ENCODE measurements at places on chromosomes 3 and 15.

DNA sequence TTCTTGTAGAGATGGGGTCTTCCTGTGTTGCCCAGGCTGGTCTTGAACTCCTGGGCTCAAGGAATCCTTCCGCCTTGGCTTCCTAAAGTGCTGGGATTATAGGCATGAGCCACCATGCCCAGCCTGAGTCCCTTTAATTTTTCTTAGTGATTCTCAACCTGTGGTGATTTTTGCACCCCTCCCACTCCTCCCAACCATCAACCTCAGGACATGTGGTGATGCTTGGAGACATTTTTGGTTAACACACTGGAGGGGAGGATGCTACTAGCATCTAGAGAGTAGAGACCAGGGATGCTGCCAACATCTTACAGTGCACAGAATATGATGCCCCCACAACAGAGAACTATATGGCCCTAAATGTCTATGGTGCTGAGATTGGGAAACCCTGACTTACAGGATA is 83.0 kb upstream of the LMOD3 start:
- ATAC-seq, result no peak

DNA sequence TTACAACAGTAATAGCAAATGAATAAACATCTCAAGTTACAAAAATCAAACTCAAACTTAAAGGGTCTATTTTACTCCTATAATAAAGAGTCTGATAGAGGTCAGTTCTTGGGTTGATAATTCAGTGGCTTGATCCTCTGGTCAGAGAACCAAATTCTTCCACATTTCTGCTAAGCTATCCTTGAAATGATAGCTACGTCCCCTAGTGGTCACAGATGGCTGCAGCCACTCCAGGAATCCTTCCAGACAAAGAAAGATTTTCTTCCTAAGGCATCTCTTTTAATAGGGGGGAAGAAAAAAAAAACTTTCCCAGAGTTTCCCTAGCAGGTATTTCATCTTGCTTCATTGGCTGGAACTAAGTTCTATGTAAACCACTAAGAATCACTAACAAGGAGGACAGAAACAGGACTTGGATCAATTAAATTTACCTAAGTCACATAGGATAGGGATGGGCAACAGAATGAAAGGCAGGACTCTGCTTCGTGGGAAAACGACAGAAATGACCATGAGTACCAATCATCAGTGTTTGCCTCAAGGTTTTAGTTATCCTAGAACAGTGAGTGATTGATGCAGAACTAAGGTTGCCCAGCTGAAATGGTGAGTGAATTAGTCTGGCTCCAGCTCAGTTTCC is 160.7 kb downstream of the STAC start:
- ATAC-seq, result peak; percentile 80

GRCh38 chr15:80217327-80217900 is 34.6 kb downstream of the CTXND1 start:
- ATAC-seq, result no peak

- ATAC-seq, result no peak
Measured at GRCh38 chr3:194773771-194774455, 88.2 kb downstream of the FAM43A start.

GRCh38 chr3:142235690-142236089 is 10.3 kb upstream of the GK5 start:
- no peak for ATAC-seq

GRCh38 chr3:107978131-107979055 is 112.4 kb downstream of the CD47 start:
- no peak for ATAC-seq

GRCh38 chr3:102348904-102349303 is 85.9 kb upstream of the ZPLD1 start:
- ATAC-seq, result no peak

DNA sequence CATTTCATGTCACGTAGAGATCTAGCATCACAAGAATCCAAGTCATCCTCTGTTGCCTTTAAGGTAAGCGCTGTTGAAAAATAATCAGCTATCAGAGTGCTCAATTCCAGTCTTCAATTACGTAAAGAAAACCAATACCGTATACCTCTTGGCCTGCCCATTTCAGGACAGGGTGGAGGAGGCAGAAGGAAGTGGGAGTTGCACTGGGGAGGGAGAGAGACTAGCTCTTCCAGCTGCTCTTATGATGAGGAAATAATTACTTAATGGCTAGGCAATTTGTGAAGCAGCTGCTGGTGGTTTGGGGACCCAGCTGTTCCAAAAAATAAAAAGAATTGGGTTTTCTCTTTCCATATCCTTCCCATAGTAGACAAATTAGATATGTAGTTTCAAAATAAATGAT is 365.8 kb upstream of the MCTP2 start:
- no peak for ATAC-seq

- ATAC-seq, result no peak
Measured at GRCh38 chr15:39583596-39584265, 2.9 kb downstream of the THBS1 start.

GRCh38 chr3:39978308-39978707 is 168.9 kb downstream of the MYRIP start:
- no peak for ATAC-seq

DNA sequence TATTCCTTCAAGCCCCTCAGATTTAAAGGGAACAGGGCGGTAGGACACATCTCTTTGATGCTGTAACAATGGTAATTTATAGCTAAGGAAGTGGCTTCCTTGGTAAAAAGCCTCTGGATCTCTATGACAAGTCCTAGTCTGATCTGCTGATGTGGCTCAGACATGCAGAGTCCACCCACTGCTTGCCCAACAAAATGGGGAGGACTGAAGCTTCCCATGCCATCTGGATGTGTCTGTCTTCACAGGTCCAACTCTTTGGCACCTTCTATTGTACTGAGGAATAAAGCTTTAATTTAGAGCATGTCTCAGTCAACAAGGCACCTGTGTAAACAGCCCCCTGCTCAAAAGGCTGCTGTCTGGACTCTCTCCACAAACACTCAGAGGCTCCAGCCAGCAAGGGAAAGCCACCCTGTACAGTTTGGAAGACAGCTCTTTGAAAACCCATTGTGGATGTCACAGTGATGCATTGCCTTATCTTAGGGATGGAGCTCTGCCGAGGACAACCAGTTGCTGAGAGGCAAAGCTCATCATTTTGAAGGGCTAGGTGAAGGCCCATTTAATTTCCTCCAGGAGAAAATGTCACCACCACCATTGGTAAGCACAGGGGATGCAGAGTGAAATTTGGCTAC is 348.6 kb upstream of the GRM7 start:
- no peak for ATAC-seq

GRCh38 chr15:101118615-101119014 is 133.2 kb downstream of the CHSY1 start:
- no peak for ATAC-seq

DNA sequence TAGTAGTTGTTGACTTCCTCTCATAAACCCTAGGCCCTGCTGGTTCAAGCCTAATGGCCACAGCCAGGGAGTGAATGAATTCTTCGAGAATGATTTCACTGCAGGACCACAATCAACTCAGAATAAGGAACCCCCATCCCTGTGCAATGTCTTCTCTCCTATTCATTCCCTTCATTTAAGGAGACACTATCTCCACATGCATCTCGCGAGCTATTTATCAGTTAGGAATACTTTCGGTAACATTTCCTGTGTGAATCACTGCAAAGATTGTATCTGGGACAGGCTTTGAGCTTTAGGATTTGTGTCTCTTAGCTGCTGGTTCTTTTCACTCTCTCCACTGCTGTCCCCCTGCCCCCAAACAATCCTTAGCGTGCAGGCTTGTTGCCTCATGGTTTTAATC is 94.4 kb downstream of the MYLK start:
- ATAC-seq, result peak; percentile 87

DNA sequence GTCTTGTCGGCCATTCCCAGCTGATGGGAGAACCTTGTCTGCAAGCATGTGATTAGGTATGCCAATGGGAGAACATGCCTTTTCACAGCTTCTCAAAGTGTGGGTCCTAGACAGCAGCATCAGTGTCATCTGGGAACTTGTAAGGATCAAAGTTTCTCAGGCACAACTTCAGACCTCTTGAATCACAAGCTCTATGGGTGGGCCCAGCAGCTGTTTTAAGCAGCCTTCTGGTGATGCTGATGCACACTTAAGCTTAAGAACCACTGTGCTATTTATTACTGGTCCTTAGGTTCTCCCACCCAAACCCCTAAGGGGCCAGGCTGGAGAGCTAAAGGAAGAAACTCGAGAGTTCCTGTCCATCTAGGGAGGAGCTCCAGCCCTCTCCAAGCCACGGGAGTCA is 453.9 kb upstream of the PROK2 start:
- no peak for ATAC-seq

- no peak for ATAC-seq
Measured at GRCh38 chr15:101138913-101139880, 112.7 kb downstream of the CHSY1 start.

DNA sequence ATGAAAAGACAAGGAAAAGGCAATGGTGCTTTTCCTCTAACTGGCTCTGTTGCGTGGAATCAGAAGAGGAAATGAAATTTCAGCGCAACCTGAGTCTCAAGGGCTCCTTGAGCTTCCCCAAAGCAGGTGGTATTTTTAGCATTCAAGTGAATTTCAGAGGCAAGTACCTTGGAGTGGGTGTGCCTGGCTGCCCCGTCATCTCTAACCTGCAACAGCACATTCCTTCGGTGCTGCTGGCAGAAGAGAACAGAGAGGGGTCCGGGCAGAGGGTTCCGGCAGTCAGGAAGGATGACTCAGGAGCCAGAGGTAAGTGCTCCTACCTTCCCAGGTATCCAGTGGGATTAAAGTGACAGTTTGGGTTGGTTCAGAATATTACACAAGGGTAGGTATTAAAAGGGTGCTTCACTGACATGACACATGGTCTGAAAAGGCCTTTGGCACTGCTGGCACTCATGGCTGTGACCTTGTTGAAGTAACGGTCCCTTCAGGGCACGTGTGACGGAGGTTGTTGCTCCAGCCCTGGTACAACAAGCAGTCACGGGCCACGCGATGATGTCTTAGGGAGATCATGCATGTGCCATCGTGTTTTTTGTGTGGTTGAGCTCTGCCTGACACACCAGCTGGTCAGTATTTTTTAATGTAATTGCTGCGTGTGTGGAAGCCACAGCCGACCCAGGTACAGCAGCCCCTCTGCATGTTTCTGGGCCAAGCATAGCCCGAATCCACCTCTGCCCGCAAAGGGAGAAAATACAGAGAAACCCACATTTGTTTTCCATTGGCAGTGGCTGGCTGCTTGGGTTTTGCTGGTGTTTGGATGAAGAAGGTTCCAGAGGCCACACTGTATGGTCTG is 75.7 kb downstream of the LRRK1 start:
- ATAC-seq, result no peak

Measured in SK-N-SH treated with all-trans-retinoic acid at 6 μM for 48 hours (cell line).